HS-27A (cell line): ENCODE measurements at places on chromosomes 5 and 9.

GRCh38 chr5:166369346-166369745 lies 1922.1 kb upstream of the WWC1 start:
- no peak for DNase-seq

- DNase-seq: no peak
These were observed 48.7 kb downstream of the ANKDD1B start for GRCh38 chr5:75659791-75660450.

GRCh38 chr5:38569180-38569579 lies 12.7 kb upstream of the LIFR start:
- no peak for DNase-seq

DNA sequence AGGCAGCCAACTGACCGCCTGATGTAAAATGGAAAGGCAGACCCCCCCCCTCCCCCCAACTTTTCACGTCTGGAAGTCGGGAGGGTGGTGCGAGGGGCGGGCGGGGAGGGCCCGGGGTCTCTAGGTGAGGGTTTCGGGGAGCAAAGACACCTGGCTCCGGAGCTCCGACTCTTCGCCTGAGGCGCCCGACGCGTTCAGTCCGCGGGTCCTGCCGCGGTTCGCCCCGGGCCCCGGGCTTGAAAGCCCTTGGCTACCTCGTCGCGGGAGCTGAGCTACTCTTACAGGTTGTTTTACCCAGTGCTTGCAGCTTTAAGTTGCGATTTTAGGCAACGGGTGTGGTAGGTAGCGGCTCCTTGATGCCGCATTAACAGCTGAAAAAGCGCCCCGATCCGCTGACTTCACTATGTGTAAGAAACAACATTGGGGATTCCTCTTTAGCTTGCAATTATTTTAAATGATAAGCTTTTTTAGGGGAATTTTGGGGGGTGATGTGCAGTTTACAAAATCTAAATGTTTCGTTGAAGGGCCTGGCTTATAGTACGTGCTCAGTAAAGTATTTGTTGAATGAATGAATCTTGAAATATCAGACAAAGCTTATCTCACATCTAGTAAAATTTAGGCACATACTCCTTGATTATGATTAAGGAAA lies 722 bp downstream of the CDC42SE2 start:
- no peak for DNase-seq
